ENCODE measurements at places on chromosomes 5 and 9. TPM values are rescaled to one million over a fixed set of nuclear protein-coding genes. Genes with fewer than 3 reads are reported as not detected.

PCDHGB1 gene
- 1.5 TPM for total RNA-seq

TXNDC8 gene
- total RNA-seq = not detected

PCDHB9 gene
- total RNA-seq = 0.07 TPM

C1QTNF3 gene
- total RNA-seq = not detected

TTC39B gene
- 1.2 TPM for total RNA-seq

PCDHA9 gene
- not detected for total RNA-seq

SPATA31C1 gene
- not detected for total RNA-seq

SLC36A1 gene
- 8.8 TPM for total RNA-seq

DAB2IP gene
- 11.0 TPM for total RNA-seq

CCDC152 gene
- total RNA-seq = not detected

TCOF1 gene
- 76.0 TPM for total RNA-seq

PCDH12 gene
- total RNA-seq = not detected

TMEM232 gene
- not detected for total RNA-seq

MYORG gene
- 7.2 TPM for total RNA-seq

CDO1 gene
- not detected for total RNA-seq

CNTLN gene
- 5.8 TPM for total RNA-seq

HRH2 gene
- total RNA-seq = 0.49 TPM

CYLC2 gene
- not detected for total RNA-seq

FLT4 gene
- 3.0 TPM for total RNA-seq

TPPP gene
- 5.4 TPM for total RNA-seq

ARL14EPL gene
- 0.10 TPM for total RNA-seq

SCGB3A2 gene
- total RNA-seq = not detected

MOB3B gene
- 12.6 TPM for total RNA-seq

MLLT3 gene
- total RNA-seq = 19.4 TPM

ENTPD2 gene
- 3.1 TPM for total RNA-seq

PCDHA4 gene
- 1.8 TPM for total RNA-seq

CDHR2 gene
- 0.05 TPM for total RNA-seq

TMEM174 gene
- not detected for total RNA-seq

SMIM33 gene
- total RNA-seq = not detected

PIP5K1B gene
- total RNA-seq = not detected

FBLL1 gene
- total RNA-seq = 0.07 TPM

FAM221B gene
- total RNA-seq = not detected

LIFR gene
- 11.4 TPM for total RNA-seq

SLC45A2 gene
- total RNA-seq = not detected

ARSI gene
- total RNA-seq = 31.8 TPM

WNT8A gene
- total RNA-seq = not detected

ZNF454 gene
- total RNA-seq = not detected

RASGRF2 gene
- 1.1 TPM for total RNA-seq

ADRA1B gene
- total RNA-seq = 15.9 TPM

ZNF169 gene
- 1.6 TPM for total RNA-seq

CDH9 gene
- total RNA-seq = not detected

PDE8B gene
- 2.0 TPM for total RNA-seq

SLC34A1 gene
- total RNA-seq = not detected

PAEP gene
- total RNA-seq = 0.32 TPM

CCL28 gene
- total RNA-seq = 0.09 TPM

SLC46A2 gene
- total RNA-seq = not detected

STOML2 gene
- total RNA-seq = 236 TPM

UIMC1 gene
- 42.7 TPM for total RNA-seq

PCDHB14 gene
- 0.06 TPM for total RNA-seq

CCDC192 gene
- total RNA-seq = not detected

SEC61B gene
- total RNA-seq = 298 TPM

OSTF1 gene
- 15.7 TPM for total RNA-seq

GGTA1 gene
- total RNA-seq = not detected

EFCAB9 gene
- total RNA-seq = not detected

TEX48 gene
- total RNA-seq = not detected

Measured in A549 treated with dexamethasone at 1 μM for 4 hours (cell line).